HTR-8/SVneo (cell line): ENCODE measurements at places on chromosomes 1 and 21.

DNA sequence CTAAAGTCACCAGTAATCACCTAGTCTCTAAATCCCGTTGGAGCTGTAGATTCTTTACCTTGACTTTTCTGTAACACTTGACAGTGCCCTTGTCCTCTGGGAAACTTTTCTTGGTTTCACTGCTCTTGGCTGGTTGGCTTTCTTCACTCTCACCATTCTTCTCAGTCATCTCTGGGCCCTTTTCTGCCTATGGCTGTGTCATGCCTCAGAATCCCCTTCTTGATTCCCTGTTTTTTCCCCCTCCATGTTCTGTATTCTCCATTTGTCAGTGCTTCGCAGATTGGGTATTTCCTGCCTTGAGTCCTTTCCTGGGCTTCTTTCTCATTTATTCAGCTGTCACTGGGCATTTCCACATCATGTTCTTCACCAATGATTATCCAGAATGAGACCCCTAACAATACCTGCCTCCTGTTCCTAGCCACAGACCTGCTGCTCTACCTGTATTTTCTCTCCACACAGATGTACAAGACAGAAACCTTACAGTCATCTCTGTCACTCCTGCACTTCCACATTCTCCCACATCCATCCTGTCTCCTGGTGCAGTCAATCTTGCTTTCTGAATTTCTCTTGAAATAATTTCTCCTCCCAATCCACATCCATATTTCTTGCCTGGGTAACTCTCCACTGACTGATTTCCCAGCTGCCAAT, 14.7 kb downstream of the UCK2 start:
- no peak for DNase-seq

GRCh38 chr1:26998429-26999300, 5.2 kb downstream of the TRNP1 start:
- DNase-seq: no peak

DNA sequence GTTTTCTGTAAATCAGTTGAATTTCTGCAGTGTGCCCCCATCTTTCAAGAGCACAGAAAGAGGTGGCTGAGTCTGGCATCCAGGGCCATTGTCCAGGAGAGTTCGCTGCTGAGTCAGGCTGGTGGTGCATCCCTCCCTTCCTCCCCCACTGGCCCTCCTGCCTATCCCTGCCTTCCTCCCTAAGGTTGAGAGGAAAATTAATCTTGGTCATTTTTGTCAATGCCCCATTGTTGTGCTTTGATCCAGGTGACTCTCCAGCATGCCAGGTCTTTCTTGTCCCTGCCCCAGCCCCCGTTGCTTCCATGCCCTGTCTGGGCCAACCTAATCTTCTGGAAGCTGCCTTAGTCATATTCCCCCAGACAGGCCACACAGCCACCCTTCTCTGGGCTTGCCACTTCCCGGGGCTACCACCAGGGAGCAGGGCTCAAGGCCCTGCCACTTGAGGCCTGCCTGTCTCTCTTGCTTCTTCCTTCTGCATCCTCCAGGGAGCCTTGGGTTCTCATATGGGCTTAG, 26.6 kb downstream of the PROK1 start:
- no peak for DNase-seq

- no peak for DNase-seq
Observed at GRCh38 chr1:47508702-47509431, 71.0 kb downstream of the FOXD2 start.

DNA sequence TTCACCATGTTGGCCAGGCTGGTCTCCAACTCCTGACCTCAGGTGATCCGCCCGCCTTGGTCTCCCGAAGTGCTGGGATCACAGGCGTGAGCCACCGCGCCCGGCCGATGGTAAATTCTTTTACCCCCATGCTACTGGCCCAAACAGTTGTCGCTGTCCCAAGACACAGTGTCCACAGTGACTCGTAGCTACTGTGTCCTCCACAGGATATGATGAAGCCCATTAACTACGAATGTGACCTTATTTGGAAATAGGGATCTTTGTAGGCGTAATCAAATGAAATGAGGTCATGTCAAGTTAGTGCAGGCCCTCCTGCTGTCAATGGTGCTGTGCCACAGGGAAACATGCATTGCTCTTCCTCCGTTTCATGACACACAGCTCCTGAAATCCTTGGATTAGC, 8.5 kb downstream of the FNDC10 start:
- no peak for DNase-seq
